ENCODE measurements at places on chromosomes 1 and 21.

GRCh38 chr1:106897976-106898375 is 158.5 kb upstream of the PRMT6 start:
- no peak for DNase-seq

DNA sequence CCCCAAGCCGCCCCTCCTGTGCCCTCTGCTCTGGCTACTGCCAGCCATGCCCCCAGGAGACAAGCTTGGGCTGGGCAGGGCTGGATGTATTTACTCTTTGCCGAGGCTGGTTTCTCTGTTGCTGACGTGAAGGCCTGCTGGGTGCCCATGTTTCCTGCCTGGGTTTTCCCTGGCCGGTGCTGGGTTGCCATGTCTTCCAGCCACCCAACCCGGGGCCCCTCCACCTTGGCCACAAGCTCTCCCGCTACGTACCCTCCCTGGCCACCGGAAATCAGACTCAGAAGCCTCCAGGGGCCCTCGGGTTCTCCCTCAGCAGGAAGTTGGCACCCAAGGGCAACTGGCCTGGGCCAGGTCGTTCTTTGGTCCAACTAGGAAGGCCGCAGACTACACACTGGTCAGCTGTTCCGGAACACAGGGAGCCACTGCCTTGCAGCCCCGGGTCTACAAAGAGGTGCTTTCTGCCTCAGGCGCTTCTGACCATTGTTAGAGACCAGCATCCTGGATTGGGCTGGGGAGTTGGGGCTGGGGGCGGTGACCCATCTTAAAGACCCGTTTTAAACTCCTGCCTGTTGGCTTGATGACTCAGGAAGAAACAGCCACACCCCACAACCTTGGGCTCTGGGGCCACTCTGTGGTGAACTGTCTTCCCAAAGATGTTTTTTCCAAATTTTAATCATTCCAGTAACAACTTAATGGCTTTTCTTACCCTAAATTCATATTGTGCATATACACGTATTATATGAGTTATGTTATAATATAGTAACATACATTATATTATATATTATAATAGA is 71.2 kb upstream of the RUNX3 start:
- DNase-seq = no peak

DNA sequence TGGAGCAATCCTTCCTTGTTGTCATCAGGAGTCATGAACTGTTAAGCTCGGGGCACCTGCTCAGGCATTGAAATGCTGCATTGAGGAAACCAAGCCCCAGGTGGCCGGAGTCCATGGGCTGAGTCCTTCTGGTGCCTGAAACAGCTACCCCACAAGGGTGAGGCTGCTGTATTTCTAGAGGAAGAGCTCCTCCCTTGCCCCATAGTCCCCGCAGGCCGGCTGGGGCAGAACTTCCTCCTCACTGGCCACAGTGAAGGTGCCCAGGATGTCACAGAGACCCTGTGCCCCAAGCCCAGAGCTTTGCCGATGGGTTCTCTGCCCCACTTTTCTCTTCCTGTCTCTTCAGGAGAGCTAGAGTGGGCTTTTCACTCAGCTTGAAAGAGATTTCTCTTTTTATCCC is 80.8 kb upstream of the GCLM start:
- DNase-seq = peak; percentile 37

- DNase-seq = no peak
These were observed 97.3 kb downstream of the TAS1R2 start for GRCh38 chr1:18761948-18762840.

DNA sequence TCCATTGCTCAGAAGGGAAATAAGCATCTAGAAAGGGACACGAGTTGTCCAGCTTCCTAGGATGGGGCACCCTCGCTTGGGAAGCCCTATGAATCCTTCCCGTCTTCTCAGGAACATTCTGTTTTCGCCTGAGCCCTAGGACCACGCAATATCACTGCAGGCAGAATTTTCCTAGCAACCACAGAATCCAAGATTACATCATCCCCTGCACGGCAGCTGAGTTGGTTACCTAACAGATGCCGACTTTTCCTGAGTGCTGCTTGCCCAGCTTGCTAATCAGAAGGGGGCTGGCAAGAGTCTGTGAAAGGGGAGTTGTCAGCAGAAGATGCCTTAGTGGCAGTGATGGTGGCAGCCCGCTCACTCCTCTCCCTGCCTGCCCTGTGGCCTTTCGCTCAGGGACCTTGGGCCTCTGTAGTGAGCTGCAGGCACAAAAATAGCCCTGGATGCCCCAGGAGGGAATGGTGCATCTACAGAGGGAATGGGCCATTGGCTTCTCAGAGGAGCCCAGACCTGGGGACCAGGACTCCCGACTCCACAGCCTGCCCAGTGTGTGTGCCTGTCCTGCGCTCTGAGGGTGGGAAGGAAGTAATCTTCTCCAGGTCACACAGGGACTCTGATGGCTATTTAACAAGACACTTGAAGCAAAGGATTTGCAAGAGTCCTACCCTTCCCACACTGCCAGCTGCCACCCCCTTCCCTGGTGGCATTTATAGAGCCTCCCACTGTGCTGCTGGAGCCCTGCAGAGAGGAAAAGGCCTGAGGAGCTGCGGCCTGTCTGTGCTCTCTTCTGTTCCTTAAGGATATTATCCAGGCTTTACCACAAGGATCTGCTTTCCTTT is 28.9 kb upstream of the CLSTN1 start:
- DNase-seq = peak; percentile 74

GRCh38 chr1:11037740-11038182 is 9.3 kb downstream of the MASP2 start:
- peak; percentile 85 for DNase-seq

GRCh38 chr21:44890338-44890931 is 16.9 kb upstream of the PTTG1IP start:
- DNase-seq = no peak

- no peak for DNase-seq
These were observed 981.7 kb upstream of the NCAM2 start for GRCh38 chr21:20016435-20017005.

GRCh38 chr1:84899969-84900368 is 7.0 kb upstream of the LPAR3 start:
- DNase-seq = no peak

DNA sequence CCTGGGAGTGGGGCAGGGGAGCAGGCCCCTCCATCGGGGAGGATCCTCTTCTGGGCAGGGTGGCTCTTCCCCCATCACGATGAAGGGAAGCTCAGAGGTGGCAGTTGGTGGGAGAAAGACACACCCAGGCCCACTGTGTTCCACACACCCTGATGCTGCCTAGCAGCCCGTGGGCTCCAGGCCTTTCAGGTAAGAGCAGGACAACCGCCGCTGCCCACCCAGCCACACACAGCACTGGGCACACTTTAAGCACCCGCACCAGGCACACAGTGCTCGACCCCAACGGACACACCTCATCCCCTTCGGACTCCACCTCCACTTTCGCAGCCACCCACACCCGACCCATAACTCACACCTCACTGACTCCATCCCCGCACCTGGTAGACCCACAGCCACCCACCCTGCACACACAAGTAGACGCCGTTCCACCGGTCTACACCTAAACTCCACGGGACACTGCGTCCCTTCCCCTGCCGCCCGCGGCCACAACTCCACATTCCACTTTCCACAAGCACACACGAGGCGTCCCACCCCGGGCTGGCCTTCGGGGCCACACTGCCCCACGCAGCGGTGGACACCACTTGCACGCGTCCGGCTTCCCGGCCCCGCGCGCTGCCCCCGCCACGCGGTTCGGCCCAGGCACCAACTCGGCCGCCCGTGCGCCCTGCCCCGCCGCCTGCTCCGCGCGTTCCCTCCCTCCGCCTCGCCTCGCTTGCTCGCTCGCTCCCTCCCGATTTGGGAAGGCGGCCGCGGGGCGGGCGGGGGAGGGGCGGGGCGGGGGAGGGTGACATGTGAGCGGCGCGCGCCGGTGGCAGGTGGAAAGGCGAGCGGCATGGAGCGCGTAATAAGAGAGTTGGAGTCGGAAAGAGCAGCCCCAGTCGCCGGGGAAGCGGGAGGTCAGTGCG is at the start of gene KCNQ4:
TSS of gene KCNQ4 (plus strand) at position 787 of the 905 bp plus-strand sequence. CDS start 307 bp downstream, outside the sequence.
- DNase-seq = peak; percentile 42

- DNase-seq = no peak
These were observed 78.1 kb upstream of the COX20 start for GRCh38 chr1:244757091-244757939.

- no peak for DNase-seq
These were observed 498 bp upstream of the CLCA2 start for GRCh38 chr1:86423473-86423872.

DNA sequence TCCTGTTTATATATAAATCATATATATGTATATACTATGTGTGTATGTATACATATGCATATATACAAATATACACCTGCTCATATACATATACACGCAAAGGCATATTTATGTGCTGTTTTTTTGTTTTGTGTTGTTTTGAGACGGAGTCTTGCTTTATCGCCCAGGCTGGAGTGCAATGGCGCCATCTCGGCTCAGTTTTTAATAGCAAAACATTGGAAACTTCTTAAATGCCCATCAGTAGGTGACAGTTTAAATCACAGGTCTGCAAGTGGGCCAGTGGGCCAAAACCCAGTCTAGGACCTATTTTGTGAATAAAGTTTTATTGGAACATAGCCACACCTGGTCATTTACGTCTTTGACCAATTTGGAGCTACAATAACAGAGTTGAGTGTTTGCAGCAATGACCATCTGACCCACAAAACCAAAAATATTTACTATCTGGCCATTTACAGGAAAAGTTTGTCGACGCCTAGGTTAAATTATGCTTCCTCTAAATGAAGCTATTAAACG is 132.3 kb downstream of the TOMM20 start:
- no peak for DNase-seq

Data from HL-60 (cell line).